ENCODE measurements at places on chromosomes 3 and 15. TPM values are rescaled to one million over a fixed set of nuclear protein-coding genes. Genes with fewer than 3 reads are reported as not detected.

ULK3 gene
- total RNA-seq = 69.7 TPM

NAA80 gene
- 88.6 TPM for total RNA-seq

ADAMTSL3 gene
- under 0.01 TPM for total RNA-seq

- no peak for DNase-seq
These were observed 188.7 kb downstream of the THRB start for GRCh38 chr3:24305795-24306467.

DNA sequence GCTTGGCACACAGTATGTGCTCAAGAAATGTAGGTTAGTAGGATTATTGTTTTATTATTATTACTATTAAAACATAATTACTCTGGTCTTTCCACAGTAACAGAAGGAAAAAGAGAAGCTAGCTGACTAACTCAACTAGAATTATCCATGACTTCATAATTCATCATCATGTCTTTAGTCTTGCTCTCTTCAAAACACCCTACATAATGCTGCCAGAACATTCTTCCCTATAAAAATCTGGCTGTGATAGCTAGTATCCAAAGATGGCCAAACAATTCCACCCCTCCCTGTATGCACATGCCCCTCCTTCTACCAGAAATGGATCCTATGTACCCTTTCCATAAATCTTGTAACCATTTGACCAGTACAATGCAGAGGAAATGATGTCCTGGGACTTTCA lies 48.8 kb upstream of the SRGAP3 start:
- DNase-seq = no peak

DNA sequence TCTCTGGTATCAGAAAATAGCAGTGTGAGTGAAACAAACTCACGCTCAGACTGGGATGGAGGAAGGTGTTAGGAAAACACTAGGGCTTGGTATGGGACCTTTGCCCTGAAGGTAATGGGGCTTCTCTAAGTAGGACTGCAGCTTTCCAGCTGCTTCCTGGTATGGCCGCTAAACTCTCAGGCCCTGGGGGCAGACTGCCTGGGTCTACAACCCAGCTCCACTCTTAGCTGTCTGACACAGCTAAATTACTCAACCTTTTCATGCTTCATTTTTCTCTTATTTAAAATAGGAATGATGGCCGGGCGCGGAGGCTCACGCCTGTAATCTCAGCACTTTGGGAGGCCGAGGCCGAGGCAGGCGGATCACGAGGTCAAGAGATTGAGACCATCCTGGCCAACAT lies 5.2 kb upstream of the YEATS2 start:
- no peak for DNase-seq

DNA sequence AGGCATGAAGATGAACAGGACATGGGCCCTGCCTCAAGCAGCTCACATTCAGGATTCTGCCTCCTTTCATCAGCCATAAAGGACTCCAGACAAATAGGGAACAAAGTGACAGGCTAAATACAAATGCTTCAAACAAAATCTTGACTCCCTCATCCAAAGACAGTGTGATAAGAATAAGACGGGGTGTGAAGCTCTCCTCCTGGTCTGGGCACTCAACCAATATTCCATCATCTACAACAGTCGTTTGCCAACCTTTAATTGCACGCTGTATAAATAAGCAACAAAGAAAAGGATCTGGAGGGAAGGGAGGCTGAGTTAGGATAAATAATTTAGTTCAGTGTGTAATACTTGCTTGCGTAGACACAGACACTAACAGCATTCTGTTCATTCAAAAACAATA lies 5.4 kb downstream of the CCDC54 start:
- DNase-seq = no peak

DNA sequence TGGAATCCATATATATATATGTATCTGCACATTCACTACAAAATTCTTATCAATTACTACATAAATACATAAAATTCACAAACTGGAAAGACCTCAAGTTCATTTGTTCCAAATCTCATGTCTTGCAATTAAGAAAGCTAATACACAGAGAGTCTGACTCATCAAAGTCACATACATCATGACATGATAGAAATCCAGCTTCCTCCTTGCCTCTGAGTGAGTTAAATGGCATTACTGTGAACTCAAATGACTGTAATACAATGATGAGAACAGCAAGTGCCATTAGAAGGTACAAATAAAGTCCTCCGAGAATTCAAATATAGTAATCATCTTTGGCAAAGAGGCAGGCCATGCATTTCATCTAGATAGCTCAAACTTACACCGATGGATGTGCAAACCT lies 55.1 kb upstream of the AGTR1 start:
- no peak for DNase-seq

GRCh38 chr3:115361806-115362205 lies 214.7 kb upstream of the ZBTB20 start:
- no peak for DNase-seq

GRCh38 chr3:148856384-148856783 lies 8.7 kb upstream of the CPA3 start:
- no peak for DNase-seq

DNA sequence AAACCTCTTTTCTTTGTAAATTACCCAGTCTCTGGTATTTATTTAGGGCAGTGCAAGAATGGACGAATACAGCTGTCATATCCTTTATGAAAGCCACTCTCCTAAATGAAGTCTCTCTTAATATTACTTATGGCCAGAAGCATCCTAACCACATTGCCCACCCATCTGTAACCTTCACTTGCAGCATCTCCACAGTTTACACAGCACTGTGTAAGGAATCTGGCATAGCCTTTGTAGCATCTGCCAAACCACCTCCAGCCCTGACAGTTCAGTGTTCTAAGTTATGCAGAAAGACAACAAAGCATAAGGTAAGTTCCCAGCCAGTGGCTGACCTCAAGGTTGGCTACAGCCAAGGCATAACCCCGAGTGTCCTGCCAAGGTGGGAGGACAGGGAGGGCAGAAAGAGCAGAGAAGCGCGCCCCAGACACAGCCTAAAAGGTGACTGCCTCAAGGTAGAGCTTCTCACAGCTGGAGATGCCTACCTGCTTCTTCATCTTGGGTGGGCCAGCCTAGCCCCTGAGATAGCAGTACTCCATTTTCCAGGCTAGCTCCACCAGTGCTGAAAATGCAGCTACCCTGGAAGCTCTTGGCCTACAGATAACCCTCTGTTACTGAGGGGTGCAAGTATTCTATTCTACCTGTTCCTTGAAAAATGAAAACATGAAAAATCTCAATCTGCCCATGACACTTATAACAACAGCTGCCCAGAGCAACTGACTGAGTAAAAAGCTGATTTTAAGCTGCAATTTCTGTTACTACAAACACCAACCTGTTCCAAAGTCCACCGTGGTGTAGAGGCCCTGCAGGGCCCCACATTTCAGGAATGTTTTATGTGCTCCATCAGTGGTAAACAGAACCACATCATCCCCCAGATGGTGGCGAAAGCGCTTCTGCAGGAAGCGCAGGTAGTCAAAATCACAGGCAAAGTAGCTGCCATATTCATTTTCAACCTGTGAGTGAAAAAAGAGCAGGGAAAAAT lies 39.3 kb downstream of the GLB1 start:
- no peak for DNase-seq

GRCh38 chr3:16468002-16468335 lies 45.5 kb downstream of the RFTN1 start:
- no peak for DNase-seq

GRCh38 chr3:114212646-114213045 lies 24.7 kb downstream of the ZNF80 start:
- DNase-seq = no peak

DNA sequence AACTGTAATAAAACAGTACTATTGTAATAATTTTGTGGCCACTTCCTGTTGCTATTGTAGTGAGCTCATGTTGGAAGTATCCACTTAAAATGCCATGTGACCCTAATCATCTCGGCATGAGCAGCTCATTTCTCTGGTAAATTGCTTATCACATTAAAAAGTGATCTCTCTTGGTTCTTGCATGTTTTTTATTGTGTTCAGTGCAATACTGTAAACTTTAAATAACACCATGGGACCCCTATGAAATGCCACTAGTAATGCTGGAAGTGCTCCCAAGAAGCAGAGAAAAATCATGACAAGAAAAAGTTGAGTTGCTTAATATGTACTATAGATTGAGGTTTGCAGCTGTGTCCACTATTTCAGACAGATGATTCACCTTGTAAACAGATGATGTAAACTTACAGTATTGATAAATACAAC lies 45.6 kb downstream of the NMD3 start:
- no peak for DNase-seq

DNA sequence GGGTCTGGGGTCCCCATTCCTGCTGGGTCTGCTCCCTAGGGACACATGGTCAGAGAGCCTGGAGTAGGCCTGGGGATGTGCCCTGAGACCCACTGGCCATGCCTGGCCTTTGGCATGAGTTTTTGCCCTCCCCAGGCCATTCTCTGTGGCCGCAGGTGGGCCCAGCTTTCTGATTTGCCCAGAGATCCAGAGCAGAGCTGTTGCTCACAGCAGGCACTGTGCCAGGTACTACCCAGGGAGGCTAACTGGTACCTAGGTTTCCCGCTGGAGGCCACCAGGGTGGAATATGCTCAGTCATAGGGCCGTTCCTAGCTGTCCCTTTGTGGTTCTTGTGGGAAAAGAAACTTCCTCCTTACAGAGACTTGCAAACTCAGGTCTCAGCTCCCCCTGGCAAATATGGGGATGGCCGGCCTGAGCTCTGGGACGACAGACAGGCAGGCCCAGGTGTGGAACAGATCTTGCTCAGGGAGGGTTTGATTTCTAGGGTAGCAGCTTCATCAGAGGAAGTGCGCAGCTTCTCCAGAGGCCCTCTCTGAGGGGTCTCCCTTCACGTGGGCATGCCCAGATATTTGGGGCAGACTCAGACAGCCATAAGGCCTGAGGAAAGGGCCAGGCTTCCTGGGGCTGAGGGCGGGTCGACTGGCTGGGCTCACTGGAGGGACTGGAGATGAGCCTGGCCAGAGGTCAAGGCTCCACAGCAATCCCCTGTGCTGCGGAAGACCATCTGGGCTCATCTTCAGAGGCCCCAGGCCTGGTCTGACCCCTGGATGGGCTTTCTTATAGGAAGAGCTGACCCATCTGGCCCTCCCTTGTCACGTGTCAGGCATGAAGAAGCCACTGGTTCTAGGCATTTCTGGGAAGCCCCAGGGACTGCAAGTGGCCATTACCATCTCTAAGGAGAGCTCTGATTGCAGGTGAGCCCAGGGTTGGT lies 28.0 kb downstream of the ACAA1 start:
- DNase-seq = peak; percentile 67

Data from hematopoietic multipotent progenitor cell (in vitro differentiated cells).